ENCODE measurements at places on chromosomes 7 and 10.

DNA sequence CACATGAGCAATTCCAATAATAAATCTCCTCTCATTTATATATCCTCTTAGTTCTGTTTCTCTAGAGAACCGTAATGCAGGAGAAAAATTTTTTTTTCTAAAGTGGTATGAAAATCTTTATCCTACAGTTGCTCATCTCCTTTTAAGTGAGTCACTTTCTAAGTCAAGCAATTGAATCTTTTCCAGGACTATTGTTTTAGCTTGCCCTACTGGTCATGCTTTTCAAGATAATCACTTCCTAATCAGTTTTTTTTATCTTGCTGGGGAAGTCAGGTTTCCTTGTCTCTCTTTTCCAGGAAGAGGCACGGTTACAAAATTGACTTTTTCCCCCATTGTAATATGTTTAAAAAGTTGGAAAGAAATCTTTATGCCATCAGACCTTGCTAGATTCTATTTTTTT is 44.0 kb downstream of the INPP5F start:
- DNase-seq: no peak

GRCh38 chr10:124481717-124482116 is 20.1 kb downstream of the LHPP start:
- no peak for DNase-seq

DNA sequence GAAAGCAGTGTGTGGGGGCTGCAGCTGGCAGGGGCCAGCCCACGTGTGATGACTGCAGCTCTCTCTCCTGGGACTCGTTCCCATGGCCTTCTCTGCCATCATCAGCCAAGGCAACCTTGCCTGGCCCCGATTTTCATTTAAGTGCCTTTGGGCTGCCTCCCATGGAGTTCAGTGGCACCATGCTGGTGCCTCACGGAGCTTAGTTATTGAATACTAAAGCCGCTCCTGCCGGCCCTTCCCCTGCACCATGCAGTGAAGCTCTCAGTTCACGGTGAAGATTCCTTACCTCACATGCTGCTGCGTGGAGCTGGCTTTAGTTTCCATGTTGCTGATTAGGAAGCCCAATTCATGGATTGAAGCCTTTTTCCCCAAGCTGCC is 141.5 kb upstream of the EEPD1 start:
- no peak for DNase-seq

DNA sequence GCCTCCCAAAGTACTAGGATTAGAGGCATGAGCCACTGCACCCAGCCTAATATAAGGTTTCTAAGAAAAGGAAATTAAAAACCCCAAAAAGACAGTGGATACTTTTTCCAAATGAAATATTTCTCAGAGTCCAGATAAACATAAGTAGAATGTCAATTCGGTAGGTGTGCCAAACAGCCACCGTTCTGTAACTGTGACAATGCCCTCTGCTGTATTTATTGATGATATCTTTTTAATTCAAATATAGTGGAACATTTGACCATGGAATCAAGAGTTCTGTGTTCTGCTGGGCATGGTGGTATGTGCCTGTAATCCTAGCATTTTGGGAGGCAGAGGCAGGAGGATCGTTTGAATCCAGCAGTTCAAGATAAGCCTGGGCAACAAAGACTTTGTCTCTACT is 28.8 kb upstream of the ZRANB1 start:
- DNase-seq: no peak

DNA sequence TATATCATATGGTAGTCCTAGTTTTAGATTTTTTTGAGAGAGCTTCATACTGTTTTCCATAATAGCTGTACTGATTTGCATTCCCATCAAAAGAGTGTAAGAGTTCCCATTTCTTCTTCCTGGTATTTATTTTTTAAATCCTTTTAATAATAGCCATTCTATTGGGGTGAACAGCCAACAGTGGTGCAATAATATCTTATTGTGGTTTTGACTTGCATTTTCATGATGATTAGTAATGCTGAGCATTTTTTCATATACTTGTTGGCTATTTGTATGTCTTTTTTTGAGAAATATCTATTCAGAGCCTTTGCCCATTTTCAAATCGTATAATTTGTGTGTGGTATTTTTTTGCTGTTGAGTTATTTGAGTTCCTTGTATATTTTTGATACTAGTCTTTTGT is 167.4 kb downstream of the FZD1 start:
- DNase-seq: no peak

GRCh38 chr10:17782921-17783665 is 26.1 kb upstream of the MRC1 start:
- DNase-seq: no peak

- no peak for DNase-seq
Measured at GRCh38 chr7:157442456-157442855, 105.7 kb downstream of the DNAJB6 start.

GRCh38 chr10:70552586-70552985 is 50.0 kb downstream of the PRF1 start:
- no peak for DNase-seq

DNA sequence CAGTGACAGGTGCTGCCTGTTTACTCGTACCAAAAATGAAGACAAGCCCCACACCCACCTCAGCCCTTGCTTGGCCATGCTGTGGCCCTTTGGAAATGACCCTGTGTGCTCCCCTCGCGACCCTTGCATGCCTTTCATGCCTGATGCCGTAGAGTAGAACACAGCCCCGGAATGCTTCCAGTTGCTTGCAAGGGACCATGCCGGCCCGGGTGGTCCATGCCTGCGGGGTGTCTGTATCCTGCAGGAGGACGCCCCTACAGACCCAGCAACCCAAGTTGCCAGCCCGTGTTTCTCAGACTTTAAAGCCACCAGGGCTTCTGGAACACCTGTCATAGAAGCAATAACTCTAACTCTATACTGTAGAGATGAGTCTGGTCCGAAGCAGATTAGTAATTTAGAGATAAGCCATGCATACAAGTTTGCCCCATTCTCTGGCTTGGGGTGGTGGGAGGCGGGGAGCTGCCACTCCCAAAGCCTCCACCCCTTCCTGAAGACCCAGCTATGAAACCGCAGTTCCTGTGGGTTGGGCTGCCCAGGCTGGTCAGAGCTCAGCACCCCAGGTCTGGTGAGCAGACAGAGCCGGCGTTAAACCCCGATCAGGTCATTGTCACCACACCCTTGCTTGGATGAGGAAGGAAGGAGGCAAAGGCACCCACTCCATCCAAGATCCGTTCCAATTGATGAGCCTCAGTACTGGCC is 143.5 kb downstream of the ADCY1 start:
- DNase-seq: no peak

GRCh38 chr10:123935680-123936079 is 44.1 kb upstream of the CPXM2 start:
- no peak for DNase-seq

- no peak for DNase-seq
Measured at GRCh38 chr7:2484868-2485267, 8.7 kb upstream of the GRIFIN start.

DNA sequence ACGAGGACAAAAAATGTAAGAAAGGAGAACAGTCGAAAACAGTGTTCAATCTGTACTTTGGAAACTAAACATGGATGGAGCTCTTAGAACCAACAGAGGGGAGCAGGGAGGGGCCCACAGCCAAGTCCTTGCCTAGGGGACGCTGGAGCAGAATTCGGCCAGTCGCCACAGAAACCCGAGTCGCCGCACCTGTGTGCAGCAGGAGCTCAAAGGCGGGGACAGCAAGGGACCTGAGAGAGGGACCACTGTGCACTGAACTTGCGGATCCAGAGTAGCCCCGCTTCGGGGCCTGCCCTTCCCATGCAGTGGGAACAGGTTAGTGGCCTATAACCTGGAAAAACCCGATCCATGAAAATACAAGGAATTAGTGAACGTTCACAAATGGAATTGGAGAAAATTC is 68.1 kb downstream of the SEC61G start:
- DNase-seq: no peak

- DNase-seq: peak; percentile 89
Measured at GRCh38 chr10:35379226-35380137, 43.2 kb downstream of the CCNY start.

GRCh38 chr10:62046522-62047227 is 145.2 kb downstream of the ARID5B start:
- peak; percentile 95 for DNase-seq

- no peak for DNase-seq
Measured at GRCh38 chr7:146902728-146903127, 786.1 kb downstream of the CNTNAP2 start.

DNA sequence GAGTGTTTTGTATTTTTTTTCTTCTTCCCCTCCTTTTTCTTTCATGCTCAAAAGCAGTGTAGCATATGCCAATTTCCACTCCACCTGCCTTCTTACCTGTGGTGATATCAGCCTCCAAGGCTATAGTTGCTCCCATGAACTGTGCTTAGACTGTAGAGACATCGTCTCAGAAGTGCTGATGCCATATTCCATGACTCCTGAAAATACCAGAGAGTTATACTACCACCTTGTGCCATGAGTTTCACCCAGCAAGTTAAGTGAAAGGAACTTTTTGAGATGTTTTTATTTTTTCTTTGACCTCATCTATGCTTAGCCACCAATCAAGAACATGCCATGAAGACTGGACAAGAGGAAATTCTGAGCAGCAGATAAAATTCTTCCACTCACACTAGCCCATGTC is 142.8 kb upstream of the SEMA3E start:
- no peak for DNase-seq

DNA sequence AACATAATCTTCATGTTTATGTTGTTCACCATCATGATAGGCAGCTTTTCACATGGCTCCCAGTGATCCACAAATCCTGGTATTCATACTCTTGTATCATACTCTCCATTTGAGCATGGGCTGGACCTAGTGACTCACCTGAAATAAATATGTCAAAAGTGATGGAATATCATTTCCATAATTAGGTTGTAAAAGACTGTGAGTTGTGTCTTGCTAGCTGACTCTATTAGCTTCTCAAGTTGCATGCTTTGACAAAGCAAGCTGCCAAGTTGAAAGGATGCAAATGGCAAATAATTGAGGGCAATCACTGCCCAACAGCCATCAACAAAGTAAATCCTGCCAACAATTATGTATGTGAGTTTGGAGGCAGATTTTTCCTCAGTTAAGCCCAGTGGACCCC is 300.4 kb downstream of the AHR start:
- DNase-seq: no peak

GRCh38 chr10:70283445-70284399 is at the start of gene NPFFR1:
NPFFR1 (minus strand) TSS chr10:70284004; CDS start chr10:70283676, 328 bp downstream.
- DNase-seq: peak; percentile 32

DNA sequence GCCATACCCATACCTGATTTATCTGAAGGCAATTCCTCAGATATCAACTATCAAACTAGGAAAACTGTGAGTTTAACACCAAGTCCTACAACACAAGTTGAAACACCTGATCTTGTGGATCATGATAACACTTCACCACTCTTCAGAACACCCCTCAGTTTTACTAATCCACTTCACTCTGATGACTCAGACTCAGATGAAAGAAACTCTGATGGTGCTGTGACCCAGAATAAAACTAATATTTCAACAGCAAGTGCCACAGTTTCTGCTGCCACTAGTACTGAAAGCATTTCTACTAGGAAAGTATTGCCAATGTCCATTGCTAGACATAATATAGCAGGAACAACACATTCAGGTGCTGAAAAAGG is 69.0 kb upstream of the RSBN1L start:
- DNase-seq: no peak

DNA sequence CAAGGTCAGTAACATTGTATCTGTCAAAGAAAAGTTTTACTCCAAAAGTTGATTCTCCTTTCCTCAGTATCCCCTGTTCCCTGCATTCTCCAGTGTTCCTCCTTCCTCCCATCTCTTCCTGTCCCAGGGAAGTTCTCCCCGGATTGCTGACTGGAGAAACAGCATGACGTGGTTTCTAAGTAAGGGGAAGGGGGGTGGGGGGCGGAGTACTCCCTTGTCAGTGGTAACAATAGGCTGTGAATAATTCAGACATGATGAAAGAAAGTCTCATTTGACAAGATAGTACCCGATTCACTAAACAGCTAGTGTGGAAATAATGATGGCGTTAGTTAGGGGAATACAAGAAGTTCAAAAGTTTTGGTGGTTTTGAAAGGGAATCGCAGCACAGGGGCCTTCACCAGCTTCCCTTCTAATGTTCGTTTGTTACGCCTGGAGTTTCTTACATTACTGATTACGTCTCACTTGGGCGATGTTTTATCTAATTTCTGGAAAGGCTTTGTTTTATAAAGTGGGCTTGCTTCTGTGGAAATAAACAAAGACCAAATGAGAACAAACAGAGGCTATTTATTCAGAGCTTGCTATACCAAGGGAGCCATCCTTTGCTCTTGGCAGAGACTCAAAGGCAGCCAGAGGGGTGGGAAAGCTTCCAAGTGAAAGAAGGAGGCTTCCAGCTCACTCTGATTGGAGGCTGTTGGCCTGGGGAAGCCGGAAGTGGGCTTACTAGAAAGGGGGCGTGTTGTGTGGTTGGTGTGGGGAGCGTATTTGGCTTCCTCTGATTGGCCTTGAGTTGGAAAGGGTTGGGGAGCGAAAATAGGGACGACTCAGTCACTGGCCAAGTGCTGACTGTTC is 453.7 kb downstream of the SDK1 start:
- DNase-seq: peak; percentile 71

DNA sequence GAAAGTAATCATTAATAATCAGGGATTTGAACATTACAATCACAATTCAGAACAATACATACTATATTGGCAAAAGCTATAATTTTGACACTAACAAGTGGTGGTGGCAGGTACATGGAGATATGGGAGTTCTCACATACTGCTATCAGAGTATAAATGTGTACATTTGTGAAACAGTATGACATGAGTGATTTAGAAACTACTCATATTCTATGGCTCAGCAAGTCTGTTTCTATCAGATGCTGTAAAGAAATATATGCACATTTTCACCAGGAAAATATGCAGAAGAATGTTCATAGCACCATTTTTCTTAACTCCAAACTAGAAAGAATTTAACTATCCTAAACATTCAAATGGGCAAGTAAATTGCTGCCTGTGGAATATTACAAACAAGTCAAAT is 620.0 kb downstream of the SH2D4B start:
- DNase-seq: no peak

- no peak for DNase-seq
Measured at GRCh38 chr10:116710076-116710475, 32.3 kb downstream of the HSPA12A start.

DNA sequence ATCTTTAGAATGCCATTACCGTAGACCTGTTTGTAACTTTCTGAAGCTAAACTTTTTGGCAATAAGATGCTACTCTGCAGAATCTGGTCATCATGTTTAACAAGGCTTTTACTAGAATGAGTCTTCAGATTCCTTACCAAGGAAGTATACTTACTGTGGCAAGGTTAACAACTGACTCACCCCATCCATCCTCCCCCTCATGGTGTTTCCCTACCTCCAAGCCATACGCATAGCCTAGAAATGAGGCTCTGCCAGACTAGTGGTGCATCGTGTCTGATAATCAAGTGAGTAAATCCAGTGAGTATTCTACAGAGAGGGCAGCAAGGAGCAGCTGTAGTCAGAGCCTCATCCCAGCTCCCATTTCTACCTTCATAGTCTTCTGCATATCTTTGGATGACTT is 223.6 kb downstream of the IPMK start:
- peak; percentile 52 for DNase-seq

GRCh38 chr10:3206511-3207157 is 34.1 kb upstream of the PITRM1 start:
- DNase-seq: no peak

Data from cardiac muscle cell (in vitro differentiated cells and primary cell).